ENCODE measurements at places on chromosomes 11 and 22.

DNA sequence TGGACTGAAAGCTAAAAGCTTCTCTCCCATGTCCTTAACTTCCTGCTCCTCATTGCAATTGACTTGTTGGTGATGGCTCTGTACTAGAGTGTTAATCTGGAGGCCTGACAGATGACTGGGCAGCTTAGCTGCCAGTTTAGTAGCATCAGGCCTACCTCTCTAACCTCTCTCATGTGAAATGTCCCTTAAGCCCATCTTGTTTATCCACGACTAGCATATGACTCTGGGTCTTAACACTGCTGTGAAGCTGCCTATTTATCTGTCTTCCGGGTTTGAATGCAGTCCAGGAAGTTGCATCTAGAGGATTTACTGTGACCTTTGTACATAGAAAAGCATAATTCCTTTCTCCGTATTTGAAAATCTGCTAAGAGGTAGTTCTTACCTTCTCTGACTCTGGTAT, 85.3 kb upstream of the HORMAD2 start:
- DNase-seq, result peak; percentile 60

GRCh38 chr22:49453771-49454170, 373.9 kb downstream of the BRD1 start:
- no peak for DNase-seq

DNA sequence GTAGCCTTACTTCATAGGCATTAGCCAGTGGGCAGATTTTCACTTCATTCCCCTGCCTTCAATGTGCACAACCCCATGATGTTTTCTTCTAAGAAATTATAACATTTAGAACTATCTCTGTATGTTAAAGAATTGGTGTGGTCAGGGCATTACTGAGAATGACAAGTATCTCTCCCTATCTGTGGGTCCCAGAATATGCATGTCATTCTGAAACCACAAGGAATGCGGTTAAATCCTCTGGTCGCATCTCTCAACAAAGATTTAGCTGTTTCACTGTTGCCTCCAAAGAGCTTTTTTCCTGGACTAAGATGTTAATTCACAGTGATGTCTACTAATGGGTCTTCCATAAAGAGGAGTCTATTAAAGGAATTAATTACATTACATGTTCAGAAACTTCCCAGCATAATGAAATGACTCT, 62.7 kb downstream of the LIF start:
- DNase-seq, result peak; percentile 30

DNA sequence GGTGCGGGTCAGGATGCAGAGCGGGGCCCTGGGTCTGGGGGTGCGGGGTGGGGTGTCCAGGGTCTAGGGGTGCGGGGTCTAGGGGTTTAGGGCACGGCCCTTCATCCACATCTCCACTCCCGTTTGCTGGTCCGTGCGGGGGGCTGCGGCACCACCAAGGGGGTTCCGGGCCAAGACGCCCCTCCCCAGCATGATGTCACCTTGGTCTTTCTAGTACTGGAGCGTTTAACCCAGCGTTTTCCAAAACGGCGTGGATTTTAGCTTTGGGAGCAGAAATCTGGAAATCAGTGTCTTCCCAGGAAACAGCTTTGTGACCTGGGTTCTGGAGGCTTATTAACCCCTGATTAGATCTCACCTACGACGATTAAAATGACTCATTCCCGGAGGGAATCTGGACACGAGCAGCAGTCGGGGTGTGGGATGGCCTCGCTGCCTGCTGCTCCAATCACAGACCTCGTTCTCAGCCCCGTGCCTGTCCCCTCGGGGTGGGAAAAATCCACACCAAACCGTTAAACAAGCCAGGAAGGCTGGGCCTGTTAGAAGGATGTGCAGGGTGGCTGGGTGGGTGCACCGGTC, 759 bp downstream of the AP2A2 start:
- DNase-seq, result no peak

DNA sequence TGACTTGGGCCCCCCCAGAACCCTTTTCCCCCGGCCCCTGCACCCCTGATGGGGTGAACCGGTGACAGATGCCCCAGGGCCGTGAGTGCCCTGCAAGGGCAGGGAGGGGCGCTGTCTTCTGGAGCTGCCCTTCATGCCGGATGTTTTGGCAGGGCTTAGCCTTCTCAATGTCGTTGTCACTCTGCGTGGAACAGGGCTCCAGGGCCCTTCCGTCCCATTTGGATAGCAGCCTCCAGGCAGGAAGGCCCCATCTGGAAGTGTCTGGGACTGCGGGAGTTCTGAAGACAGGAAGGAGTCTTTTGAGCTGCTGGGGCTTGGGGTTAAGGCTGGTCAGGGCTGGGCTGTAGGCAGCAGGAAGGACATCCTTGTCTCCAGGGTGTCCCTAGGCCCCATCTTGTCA, 4.6 kb downstream of the FRMD8 start:
- DNase-seq, result no peak

- DNase-seq, result no peak
Measured at GRCh38 chr22:49685686-49686085, 142.0 kb downstream of the BRD1 start.

DNA sequence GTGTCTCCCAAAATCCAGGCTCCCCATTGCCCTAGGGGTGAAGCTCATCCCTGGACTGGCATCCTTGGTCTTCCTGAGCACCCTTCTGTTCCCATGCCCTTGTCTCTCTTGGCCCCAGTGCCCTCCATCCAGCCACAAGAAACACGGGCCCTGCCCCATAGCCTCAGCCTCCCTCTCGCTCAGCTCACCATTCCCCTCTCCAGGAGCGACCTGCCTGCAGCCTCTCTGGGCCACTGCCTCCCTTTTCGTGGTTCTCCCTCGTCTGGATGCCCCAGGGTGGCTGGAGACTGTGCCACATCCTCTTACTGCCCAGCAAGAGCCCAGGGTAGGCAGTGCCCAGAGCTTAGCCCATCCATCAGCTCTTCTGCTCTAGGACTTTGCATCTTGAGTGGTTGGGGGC, 532.1 kb downstream of the TBC1D22A start:
- DNase-seq, result no peak

DNA sequence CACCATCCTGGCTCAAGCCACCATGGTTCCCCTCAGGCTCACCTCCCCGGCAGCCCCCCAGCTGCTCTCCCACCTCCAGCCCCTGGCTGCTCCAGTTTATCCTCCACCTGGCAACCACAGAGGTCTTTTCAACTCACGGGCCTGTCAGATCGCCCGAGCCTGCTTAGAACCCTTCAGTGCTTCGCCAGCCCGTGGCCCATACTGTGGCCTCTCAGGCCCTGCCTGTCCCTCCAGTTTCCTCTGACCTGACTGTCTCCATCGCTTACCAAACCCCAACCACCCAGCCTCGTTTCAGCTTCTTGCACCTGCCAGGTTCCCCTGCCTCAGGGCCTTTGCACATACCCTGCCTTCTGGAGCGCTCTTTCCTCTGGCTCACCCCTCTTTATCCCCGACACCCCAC, 6.9 kb downstream of the KCNC1 start:
- DNase-seq, result no peak

DNA sequence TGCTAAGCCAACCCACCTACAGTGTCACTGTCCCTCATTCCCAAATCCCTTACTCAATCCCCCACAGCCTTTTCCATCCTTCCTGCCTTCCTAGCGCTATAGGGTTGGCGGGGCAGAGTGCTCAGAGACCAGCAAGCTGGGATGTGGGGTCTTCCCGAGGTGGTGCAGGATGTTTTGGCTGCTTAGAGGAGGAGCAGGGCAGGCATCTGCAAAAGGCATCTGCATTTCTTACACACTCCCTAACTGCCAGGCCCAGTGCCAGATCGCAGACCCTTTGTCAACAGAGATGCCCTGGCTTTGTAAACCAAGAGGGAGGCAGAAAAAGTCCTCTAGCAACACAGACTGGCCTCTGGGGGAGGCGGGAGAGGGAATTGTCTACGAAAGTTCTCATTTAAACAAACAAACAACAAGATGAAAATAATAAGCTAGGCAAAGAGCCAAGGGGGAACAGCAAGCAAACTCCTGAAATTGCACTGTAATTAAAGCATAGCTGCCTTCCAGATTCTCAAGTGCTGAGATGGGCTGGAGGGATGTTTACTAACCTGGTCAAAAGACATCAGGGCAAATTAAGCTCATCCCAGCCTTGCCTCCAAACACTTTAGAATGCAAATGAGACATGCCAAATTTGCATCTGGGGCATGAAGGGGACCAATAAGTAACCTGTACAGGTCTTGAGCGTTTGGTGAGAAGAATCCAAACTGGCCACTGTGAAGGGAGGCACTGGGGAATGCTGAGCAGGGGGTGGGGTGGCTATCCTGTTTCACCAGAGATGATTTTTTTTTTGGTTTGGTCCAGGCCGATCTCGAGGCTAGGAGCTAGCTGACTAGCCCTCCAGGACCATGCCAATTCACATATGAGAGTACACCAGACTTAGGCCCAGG, 38.1 kb upstream of the ADA2 start:
- DNase-seq, result no peak

GRCh38 chr22:34303656-34304055, 383.4 kb upstream of the LARGE1 start:
- no peak for DNase-seq

- DNase-seq, result no peak
Measured at GRCh38 chr22:30857791-30858190, 110.8 kb downstream of the MORC2 start.

DNA sequence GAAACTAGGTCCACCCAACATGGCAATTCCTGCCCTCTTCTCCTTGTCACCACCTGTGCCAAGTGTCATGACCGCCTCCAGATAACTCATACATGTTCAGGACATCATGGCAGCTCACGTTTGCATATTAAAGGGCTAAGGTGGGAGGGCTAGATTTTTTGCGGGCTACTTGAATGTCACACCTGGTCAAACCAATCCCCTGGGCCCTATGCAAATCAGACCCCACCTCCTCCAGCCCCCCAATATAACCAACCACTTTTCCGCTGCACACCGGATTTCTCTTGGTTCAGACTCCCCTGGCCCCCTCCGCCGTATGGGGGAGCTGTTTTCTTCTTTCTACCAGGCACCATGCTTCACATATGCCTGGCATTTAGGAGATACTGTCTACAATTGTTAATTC, 12.6 kb downstream of the UPB1 start:
- DNase-seq, result no peak

- DNase-seq, result no peak
Measured at GRCh38 chr11:20337526-20338154, 25.9 kb upstream of the HTATIP2 start.

DNA sequence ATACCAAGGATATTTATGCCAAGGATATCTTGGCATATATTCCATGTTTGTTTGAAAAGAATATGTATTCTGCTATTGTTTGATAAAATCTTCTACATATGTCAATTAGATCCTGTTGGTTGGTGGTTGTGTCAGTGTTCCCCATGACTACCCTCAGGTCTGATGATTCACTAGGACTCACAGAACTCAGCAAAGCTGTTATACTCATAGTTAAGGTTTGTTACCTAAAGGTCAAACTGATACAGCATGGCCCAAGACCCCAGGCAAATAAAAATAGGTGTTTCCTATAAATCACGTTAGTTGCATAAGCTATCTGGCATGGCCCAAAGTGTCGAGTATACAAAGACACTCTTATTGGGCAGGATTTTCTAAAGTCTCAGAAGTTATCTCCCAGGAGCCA, 30.2 kb upstream of the B3GNT6 start:
- DNase-seq, result no peak

DNA sequence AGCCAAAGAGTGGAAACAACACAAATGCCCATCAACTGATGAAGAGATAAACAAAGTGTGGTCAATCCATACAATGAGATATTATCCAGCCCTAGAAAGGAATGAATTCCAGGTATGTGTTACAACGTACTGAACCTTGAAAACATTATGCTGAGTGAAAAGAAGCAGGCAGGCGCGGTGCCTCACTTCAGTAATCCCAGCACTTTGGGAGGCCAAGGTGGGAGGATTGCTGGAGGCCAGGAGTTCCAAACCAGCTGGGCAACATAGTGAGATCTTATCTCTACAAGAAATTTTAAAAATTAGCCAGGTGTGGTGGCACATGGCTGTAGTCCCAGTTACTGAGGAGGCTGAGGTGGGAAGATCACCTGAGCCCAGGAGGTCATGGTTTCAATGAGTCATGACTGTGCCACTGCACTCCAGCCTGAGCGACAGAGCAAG, 24.6 kb upstream of the TESMIN start:
- no peak for DNase-seq
